ENCODE measurements at places on chromosomes 3 and 15. TPM values are rescaled to one million over a fixed set of nuclear protein-coding genes. Genes with fewer than 3 reads are reported as not detected.

DNA sequence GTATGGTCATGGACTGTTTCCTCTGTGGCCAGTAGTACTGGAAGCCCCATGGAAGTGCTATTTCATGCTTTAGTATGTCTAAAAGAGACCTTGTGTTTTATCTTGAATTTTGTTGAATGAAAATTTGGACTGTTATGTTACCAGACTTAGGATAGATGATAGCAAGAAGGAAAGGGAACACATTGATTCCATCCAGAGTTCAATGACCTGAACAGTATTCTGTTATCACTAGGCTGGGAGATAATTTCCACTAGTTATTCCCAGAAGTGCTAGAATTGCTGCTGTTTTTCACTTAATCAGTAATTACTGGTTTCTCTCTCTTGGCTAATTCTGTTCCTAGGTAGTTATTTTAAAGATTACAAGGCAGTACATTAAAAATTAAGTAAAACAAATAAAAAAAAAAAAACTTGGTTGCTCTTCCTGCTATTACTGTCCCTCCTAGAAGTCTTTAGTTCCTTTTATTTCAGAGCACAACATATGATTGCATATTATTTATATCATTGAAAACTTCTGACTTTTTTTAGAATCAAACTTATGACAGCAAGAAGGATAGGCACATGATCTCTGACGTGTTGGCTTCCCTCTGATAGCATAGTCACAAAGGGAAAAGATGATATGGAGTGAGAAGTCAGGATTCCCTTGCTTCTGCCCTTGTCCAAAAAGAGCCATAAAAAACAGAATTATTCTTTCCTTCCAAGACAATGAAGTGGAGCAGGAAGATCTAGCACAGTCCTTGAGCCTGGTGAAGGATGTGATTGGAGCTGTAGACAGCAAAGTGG is 72.2 kb downstream of the KLHL25 start:
- no peak for DNase-seq

- no peak for DNase-seq
Observed at GRCh38 chr3:42696356-42697288, 6.0 kb downstream of the HHATL start.

- no peak for DNase-seq
Observed at GRCh38 chr3:60303160-60303559, 948.1 kb downstream of the FHIT start.

GRCh38 chr15:59437142-59437816 is 707 bp upstream of the FAM81A start:
- DNase-seq: no peak

DNA sequence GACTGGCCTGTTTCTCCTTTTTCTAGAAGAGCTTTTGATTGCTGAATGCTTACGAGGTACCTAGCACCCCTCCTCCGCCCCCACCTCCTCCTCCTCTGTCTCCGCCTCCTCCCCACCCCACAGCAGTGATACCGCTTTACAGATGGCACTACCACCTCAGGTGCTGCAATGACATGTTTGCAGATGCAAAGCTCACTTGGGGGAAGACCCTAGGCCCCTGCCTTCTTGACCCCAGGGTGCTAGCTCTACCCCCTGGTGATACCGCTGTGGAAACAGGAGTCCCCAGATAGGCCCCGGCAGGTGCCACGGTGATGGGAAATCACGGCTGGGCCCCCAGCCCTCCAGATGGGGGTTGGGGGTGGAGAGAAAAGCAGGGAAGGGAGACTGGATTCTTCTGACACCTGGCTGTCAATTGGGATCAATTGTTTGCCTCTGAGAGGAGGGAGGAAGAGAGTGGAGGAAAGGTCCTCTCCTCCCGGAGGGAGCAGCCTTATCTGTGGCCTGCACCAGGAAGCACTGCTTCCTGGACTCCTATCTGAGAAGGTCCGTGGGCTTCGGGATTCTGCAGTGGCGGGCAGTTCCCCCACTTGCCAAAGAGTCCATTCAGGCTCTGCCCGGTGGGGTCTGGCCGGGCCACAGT is 37.6 kb downstream of the DNASE1L3 start:
- no peak for DNase-seq

DNA sequence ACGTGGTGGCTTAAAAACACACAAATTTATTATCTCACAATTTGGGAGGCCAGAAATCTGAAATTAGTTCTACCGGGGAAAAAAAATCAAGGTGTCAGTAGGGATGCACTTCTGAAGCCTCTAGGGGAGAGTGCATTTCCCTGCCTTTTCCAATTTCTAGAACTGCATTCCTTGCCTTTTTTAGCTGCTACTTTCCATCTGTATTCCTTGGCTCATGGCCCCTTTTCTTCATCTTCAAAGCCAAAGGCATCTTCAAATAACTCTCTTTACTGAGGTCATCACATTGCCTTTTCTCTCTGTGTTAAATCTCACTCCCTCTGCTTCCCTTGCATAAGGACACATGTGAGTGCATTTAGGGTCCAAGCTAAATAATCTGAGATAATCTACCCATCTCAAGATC is 69.5 kb upstream of the NEO1 start:
- no peak for DNase-seq

AQP9 gene
- total RNA-seq: 72.9 TPM

RBP2 gene
- not detected for total RNA-seq
